ENCODE measurements at places on chromosomes 3 and 15. TPM values are rescaled to one million over a fixed set of nuclear protein-coding genes. Genes with fewer than 3 reads are reported as not detected.

- no peak for DNase-seq
These were observed 437.3 kb downstream of the NSUN3 start for GRCh38 chr3:94500146-94500545.

DRD3 gene
- total RNA-seq: not detected

DNA sequence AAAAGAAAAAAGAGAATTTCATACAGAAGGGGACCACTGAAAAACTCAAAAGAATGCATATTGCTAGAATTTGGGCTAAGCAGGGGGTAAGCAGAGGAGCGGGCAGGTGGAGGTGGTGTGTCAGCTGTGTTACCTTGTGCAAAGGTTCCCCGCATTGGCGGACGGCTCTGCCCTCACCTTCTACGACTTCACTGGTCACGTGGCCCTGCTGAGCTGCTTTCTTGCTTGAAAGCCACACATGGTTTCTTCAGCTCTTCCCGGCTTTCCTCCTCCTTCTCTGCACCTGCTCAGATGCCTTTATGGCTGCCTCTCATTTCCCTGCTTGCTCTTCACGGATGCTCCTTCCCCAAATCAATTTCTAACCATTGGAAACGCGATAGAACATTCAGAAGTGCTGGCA is 30.5 kb downstream of the FAH start:
- no peak for DNase-seq

DNA sequence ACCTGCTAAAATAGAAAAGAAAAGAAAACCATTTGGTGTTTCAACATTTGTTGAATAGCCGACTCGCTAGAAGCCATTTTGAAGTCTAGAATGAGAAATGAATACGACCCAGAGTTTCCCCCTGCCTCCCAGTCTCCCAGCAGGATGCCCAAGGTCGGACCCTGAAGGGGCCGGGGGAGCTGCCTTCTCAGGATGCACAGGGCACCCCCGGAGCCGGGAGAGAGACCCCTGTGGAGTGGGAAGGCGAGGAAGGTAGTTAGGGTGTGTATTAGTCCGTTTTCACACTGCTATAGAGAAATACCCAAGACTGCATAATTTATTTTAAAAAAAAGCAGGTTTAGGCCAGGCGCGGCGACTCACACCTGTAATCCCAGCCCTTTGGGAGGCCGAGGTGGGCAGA is 44.7 kb downstream of the NIPA2 start:
- no peak for DNase-seq

Data from type B pancreatic cell (in vitro differentiated cells).